Activated naive CD4-positive, alpha-beta T cell (primary cell): ENCODE measurements at places on chromosomes 7 and 10.

GRCh38 chr10:80183436-80183835 is 21.9 kb downstream of the ANXA11 start:
- DNase-seq = no peak

DNA sequence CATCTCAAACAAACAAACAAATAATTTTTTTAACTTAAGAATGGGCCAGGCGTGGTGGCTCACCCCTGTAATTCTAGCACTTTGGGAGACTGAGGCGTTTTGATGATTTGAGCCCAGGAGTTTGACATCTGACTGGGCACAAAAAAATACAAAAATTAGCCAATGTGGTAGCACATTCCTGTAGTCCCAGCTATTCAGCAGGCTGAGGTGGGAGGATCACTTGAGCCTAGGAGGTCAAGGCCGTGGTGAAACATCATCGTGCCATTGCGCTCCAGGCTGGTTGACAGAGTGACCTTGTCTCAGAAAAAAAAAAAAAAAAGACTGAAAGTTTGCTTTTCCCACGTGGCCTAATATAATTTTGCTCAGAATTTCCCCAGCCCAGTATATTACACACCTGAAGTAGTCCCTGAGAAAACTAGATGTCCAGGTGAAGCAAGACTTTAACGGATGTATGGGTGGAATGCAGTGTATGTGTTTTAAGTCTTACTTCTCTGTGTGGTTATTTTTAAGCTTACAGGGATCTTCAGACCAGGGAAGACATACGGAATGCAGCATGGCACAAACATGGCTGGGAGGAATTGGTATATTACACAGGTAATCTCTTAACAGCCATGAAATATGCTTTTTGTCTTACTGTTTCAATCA is 32.6 kb downstream of the NIPSNAP2 start:
- DNase-seq = no peak

- no peak for DNase-seq
Measured at GRCh38 chr7:51040787-51041186, 258.1 kb upstream of the GRB10 start.

DNA sequence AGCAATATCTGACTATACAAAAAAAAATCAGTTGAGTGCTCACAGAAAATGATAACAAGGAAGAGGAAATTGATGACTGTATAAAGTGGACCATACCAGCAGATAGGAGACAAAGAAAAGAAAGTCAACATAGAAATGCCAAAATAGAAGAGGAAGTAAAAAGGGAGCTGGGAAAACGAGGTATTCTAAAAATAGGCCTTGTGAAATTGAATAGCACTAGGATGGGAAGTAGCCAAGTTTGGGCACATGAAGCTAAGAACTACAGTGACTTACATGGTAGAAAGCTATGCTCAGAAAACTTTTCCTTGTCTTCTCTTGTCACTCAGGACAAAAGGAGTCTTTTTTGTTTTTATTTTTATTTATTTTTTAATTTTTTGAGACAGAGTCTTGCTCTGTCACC is 76.2 kb upstream of the APBB1IP start:
- no peak for DNase-seq

- peak; percentile 8 for DNase-seq
Measured at GRCh38 chr10:32256613-32257437, 90.1 kb downstream of the EPC1 start.

- DNase-seq = no peak
Measured at GRCh38 chr7:39400836-39401235, 165.4 kb upstream of the YAE1 start.

DNA sequence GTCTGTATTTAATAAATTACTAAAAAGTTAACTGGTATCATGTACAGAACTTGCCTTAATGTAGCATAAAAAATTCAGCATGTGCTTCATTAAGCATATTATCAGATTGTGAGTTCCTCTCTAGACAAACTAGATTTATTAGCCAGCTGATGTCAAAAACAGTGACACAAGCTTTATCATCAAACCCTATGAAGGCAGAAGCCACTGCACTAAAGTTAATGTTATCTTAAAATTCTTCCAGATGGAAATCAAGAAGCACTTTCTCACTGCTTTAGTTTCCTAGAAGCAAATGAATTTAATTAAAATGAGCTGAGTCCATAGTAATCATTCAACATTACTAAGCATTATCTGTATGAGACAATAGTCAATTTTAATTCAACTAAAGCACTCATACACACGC is 96.4 kb downstream of the ARHGAP12 start:
- DNase-seq = no peak

- no peak for DNase-seq
Measured at GRCh38 chr10:73552819-73553715, 38.1 kb downstream of the USP54 start.

DNA sequence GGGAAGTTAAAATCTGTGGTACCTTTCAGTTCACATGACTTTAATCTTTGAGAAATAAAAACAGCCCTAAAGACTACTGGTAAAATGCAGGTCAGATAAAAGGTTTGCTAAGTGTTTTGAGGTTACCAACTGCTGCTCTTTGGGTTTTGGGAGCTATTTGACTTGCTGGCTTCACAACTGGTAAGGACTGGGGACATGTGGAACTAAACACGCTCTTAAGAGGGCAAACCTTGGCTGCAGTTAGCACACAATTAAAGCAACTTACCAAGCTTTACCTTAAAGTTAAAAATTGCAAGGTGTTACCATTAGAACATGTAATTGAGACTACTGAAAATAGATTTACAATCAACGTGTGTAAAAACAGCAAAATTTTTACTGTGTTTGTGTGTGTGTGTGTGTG is 220.2 kb downstream of the PHF14 start:
- no peak for DNase-seq

GRCh38 chr10:73931767-73932619 is 21.1 kb downstream of the PLAU start:
- DNase-seq = peak; percentile 20

- DNase-seq = no peak
Measured at GRCh38 chr10:49634069-49634660, 20.3 kb downstream of the CHAT start.

DNA sequence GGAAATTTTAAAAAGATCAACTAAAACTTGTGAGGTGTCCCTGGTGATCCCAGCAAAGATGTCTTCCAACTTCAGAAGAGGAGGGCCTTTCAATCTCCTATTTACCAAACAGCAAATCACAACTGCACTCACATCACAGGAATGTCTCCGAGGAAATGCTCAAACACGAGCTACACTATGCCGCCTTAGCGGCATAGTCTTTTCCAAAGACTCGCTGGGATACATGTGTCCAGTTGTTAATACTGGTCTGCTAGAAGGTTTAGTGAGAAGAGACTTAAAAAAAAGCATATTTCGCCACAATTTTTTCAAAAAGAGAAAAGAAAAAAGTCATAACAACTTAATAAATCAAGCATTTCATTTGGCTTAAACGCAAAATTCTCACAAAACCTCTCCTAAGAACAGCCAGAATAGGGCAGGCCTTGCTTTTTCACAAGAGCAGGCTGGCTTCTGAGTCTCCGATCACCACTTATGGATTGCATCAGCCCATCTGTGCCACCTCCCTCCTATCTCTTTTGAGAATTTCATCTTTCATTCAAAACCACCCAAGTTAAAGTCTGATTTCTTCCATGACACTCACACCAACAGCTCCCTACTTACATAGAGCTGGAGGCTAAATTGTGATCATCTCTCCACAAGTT is 66.1 kb downstream of the GNA12 start:
- no peak for DNase-seq

DNA sequence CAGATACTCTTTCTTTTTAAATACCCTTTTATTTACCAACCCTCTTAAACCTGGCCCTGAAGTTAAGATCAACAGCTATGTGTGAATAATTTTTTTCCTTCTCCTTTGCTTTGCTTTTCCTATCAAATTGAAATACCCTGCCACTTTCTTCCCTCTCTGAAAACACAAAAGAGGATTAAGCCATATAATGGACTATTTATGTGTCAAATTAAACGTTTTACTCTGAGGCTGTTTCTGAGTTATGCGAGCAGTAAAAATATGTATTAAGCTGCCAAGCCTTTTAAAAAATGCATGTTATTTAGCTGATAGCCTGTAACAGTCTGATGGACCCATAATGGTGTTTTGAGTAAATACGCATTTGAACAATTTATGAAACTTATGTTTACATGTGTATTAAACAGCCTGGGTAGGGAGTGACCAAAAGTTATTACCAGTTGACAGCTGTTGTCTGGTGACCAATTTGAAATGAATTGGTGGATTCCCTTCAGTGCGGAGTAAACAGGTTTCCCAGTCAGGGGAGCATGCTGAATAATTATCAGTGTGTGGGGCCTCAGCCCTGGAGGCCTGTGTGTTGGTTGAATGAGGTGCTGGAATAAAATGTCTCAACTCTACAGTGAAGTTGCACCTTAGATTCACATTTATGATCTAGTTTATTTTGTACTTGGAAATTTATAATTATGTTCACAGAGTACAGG is 89.6 kb downstream of the AUTS2 start:
- no peak for DNase-seq

GRCh38 chr7:100152937-100153666 is 4.4 kb downstream of the LAMTOR4 start:
- DNase-seq = no peak

DNA sequence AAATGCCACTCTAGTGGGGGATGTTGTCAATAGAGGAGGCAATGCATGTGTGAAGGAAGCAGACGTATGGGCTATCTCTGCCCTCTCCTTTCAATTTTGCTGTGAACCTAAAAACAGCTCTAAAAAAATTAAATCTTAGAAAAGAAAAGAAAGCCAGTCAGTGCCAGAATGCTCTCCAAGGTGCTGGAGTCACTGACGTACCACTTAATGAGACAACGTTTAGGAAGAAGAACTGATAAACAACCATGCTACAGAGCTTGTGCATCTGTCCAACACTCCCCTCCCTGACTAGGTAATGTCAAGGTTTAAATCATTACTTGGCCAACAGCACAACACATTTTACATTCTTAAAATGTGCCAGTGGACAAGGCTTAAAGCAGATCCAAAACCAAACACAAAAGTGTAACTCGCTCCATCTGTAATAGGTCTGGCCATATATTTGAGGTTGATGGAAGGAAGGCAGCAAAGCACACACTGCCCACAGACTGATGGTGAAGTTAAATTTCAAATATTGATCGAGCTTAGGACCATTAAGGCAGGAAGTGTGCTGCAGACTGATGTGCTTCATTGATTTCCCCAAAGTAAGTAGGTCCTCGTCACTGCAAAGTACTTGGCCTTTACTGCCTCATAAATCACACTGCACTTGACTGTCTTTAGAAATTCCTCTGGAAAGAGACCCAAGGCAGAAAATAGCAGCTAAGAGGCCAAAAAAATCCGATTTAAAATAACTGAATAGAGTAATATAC is 15.5 kb downstream of the ARMH3 start:
- no peak for DNase-seq

DNA sequence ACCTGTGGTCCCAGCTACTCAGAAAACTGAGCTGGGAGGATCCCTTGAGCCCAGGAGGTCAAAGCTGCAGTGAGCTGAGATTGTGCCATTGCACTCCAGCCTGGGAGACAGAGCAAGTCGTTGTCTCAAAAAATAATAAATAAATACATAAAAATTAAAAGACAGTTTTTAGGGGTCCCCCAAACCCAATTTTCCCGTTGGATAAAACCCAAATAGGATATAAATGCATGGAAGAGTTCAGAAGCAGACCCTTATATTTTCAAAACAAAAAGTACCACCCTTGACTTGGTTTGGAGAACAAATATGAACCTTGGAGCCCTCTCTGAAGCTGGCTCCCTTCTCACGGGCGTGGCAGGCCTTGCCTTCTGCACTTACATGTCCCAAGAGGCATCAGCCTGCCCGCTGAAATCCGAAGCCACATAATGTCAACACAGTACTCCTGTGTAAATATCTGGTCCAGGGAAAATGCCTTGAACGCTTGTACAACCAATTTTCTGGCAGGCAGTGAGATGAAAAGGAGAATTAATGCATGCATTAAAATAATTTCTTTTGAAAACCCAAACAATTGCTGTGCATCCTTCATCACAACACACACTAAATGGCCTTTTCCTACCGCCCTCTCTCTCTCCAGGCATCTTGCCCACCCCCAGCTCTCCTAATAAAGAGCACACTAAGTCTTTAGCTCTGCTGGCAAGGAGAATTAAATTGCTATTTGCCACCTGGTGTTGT is 46.4 kb upstream of the PARD3 start:
- DNase-seq = no peak

GRCh38 chr7:91041141-91041540 is 223.1 kb upstream of the FZD1 start:
- no peak for DNase-seq

DNA sequence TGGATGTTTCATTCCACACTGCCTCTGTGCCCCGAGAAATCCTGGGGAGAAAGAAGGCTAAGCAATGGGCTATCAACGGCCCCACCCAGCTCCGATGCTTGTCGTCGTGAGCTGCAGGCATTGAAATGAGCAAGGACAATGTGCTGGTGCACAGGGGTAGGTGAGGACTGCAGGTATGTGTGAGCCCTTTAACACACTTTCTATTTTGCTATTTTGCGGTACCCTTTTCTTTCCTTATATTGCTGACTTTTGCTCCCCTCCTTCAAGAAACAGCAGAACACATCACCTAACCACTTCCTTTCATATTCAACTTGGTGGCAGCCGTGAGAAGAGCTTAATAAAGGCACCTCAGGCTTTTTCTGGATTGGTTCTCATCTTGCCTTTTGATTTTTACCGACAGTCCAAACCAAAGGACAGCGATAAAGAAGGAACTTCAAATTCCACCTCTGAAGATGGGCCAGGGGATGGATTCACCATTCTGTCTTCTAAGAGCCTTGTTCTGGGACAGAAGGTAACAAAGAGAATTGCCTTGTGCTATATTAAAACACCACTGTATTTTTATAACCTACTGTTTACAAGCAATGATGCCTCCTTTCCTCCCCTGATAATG is 39.2 kb downstream of the AIFM2 start:
- DNase-seq = no peak

DNA sequence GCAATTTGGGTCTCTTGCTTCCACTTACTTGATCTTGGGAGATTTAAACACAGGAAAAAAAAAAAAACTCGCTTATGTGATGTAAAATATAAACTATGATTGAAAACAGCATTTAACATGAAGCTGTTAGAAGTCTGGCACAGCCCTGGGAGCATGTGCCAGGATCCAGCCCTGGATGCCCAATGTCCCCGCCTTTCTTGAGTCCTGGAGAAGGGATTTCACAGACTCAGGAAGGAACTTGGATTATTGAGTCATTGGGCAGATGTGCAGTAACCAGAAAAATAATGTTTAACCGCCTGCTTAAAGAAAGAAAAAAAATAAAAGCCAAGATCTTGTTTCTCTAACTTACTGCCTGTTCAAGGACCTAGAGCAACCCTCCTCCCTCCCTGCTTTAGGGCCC is 3.7 kb upstream of the JCAD start:
- no peak for DNase-seq

- no peak for DNase-seq
Measured at GRCh38 chr7:149432121-149432691, 28.7 kb downstream of the ZNF777 start.
